ENCODE measurements at places on chromosomes 2 and 18.

- no peak for DNase-seq
Observed at GRCh38 chr2:1400943-1401735, 12.1 kb upstream of the TPO start.

DNA sequence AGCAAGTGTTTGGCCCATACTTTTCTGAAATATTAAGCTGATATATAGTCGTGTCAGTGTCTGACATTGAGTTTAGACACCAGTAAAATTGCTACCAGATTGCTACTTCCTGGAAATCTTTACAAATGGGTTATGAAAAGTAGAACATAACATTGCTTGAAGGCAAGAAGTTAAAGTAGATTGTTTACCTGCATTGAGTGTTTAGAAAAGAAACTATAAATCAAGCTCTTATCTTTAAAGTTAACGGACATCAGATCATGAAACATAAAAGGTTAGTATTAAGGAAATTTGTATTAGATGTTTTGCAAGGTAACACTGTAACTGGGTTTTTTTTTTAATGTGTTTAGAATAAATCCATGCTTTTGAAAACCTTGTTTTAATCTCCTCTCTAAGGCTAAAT lies 4.8 kb upstream of the YES1 start:
- DNase-seq = no peak

GRCh38 chr2:238130696-238131628 lies 7.5 kb upstream of the KLHL30 start:
- no peak for DNase-seq

- DNase-seq = peak; percentile 71
Observed at GRCh38 chr2:71130152-71130904, at the start of the genes MCEE and MPHOSPH10. MCEE (minus strand) TSS chr2:71130229; CDS start chr2:71130219, 10 bp downstream. MPHOSPH10 (plus strand) TSS chr2:71130634; CDS start chr2:71130666, 32 bp downstream.

DNA sequence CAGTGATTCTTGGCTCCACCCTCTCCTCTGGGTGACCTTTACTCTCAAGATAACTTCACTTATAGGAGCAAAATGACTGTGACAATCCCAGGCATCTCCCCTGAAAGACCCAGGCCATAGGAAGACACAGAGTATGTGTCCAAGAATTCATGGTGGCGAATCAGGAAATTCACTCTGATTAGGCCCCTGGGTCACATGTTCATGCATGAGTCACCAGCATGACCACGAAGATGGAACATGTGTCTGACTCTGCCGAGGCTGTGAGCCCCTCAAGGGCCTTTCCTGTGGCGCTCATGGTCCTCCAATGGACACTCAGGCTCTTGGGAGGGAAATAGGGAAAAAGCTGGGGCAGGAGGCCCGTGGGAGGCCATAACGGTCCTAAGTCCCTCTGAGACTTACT lies 74.0 kb upstream of the TEX51 start:
- no peak for DNase-seq

DNA sequence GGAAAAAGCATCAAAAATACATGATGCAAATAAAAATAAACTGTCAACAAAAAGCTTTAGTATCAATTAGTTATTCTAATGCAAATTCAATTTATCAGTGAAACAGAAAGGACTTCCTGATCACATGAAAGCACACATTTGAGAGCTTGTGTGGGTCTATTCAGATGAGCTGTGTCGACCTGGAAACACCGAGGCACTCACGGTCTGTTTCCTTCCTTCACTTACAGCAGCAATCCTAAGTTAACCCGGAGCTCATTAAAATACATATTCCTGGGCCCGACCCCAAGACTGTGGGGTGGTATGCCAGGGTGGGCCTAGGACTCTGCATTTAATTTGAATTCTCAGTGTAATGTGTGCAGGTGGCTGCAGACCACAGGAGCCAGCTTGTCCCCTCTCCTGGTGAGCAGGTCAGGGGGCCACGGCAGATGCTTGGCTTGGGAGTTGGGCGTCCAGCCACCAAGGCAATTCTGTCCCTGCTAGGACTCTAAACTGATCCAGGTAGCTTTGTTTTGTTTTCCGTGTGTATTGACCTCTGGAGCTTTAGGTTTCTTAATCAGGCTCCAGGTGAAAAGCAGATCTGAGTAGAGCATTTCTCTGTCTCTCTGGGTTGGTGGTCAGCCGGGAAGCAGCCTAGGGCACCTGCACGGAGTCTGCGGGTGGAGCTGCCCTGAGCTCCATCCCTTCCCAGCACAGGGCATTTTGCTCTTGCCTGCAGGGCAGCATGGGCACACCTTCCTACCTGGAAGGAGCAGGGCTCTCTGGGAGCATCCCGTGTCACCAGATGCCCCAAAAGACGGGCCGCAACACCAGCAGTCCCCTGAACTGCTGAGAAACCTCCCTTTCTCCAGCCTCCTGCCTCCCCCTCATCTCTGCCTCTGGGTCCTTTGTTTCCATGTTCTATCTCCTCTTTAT lies 9.0 kb downstream of the MBP start:
- no peak for DNase-seq

DNA sequence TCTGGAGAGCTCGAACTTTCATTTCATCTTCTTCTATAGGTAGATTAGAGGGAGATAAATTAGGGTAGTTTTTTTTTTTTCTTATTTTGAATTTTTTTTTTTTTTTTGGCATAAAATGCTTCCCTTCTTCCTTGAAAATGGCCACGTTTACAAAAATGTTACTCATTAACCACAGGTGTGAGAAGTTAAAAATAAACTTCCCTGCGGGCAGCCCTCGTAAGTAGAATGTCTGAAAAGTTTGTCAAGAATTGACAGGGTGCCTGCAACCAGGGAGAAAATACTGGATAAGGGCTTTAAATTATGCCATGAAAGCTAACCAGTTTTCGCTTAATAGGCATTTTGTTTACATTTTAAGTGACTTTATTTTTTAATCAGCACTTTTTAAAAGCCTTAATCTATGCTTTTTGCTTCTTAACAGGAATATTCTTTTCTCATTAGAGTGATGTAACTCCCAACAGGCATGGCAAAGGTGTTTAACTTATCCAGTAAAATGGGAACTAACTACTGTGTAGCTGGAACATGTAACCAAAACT lies 4.2 kb upstream of the FN1 start:
- no peak for DNase-seq

- DNase-seq = no peak
Observed at GRCh38 chr2:174376967-174377366, 18.6 kb upstream of the SCRN3 start.
